ENCODE measurements at places on chromosomes 1 and 21. TPM values are rescaled to one million over a fixed set of nuclear protein-coding genes. Genes with fewer than 3 reads are reported as not detected.

ZC3H12A gene
- total RNA-seq = 7.7 TPM

HMGCS2 gene
- not detected for total RNA-seq

NUP210L gene
- under 0.01 TPM for total RNA-seq

CCDC27 gene
- not detected for total RNA-seq

C8A gene
- not detected for total RNA-seq

RSPH1 gene
- not detected for total RNA-seq

HOOK1 gene
- not detected for total RNA-seq

CFHR1 gene
- not detected for total RNA-seq

PCSK9 gene
- 4.4 TPM for total RNA-seq

ADAM30 gene
- total RNA-seq = not detected

SIPA1L2 gene
- 0.73 TPM for total RNA-seq

TRIM17 gene
- total RNA-seq = not detected

TEX38 gene
- not detected for total RNA-seq

C1orf56 gene
- 2.2 TPM for total RNA-seq

HAO2 gene
- not detected for total RNA-seq

ROR1 gene
- 41.2 TPM for total RNA-seq

HES5 gene
- not detected for total RNA-seq

HCRTR1 gene
- not detected for total RNA-seq

TMCO1 gene
- 66.1 TPM for total RNA-seq
